Stimulated activated CD4-positive, alpha-beta T cell treated with anti-CD3 and anti-CD28 coated beads, Interleukin-15, amount 100 ng/mL, for 24 hours (primary cell): ENCODE measurements at places on chromosomes 16 and 17.

DNA sequence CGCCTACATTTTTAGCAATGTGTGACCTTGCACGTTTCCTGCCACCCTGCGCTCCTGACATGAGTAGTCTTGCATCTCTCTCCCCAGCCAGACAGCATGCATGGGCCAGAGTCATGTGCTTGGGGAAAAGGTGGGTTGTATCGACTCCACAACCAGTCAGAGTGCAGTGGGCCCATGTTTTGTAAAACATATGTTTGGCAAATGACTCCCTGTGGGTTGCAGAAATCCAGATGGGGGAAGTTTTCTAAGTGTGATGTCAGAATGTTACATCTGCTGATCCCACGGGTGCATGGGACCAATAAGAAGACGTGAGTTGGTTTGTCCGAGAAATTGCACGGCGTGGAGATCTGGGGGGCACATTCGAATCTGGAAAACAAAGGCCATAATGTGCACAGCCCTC, 147.1 kb downstream of the FOXL1 start:
- DNase-seq = no peak

- no peak for DNase-seq
These were observed 36.4 kb downstream of the METRNL start for GRCh38 chr17:83115832-83116231.

DNA sequence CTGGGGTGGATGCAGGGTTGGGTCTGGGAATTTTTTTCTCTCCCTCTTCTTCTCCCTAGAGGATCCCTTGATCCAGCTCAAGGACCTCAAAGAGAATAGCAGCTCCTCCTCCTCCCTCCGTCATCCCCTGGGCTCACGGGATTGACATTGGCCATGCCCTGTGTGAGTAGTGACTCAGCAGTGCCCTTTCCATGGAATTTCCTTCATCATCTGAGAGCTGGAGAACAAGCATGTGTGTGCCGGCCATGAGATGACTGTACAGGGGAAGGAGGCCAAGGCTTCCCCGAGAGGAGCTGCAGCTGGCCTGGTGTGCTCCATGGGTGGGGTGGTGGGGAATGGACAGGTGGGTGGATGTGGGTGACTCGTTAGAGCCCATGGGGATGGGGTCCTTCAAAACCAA, 8.9 kb upstream of the WSCD1 start:
- DNase-seq = no peak

DNA sequence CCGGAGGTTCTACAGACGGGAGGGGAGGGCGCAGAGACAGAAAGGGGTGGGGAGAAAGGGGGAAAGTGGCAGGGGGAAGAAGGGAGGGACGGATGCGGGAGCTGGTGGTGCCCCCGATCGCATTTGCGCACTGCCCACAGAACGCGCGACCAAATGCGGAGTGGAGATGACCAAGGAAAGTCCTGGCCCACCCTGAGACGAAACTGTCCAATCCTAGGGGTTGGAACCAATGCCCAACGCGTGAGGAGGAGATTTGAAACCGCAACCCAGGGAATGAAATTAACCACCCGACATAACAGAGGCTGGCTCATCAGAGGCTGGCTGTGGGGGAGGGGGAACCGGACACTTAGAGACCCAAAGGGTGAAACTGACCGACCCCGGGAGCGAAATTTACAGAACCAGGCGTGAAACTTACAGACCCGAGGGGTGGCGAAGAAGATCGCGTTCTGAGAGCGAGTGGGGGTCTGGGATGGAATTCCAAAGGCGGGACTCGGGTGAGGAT, 1.4 kb downstream of the HES7 start:
- peak; percentile 46 for DNase-seq

- no peak for DNase-seq
These were observed 85.7 kb upstream of the CACNG3 start for GRCh38 chr16:24170407-24170806.

DNA sequence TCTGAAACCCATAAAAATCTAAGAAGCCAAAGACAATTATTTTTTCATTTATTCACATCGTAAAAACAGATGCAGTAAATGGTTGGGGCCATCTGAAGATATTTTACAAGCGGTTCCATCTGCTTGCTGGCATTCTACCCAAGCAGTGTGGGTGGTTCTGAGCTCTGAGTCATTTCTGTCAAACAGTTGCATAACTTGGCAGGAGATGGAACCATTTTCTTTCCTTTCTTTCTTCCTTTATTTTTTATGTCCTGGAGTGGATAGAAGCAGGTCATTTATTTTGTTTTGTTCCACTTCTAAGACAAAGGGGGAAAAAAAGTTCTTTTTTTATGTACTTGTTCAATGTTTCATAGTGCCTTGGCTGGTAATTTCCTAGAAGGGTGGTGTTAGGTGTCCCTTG, 1151.9 kb upstream of the GOT2 start:
- no peak for DNase-seq

GRCh38 chr16:31043352-31043751, 10.0 kb downstream of the STX4 start:
- no peak for DNase-seq

GRCh38 chr16:17426451-17426850, 44.3 kb downstream of the XYLT1 start:
- no peak for DNase-seq

DNA sequence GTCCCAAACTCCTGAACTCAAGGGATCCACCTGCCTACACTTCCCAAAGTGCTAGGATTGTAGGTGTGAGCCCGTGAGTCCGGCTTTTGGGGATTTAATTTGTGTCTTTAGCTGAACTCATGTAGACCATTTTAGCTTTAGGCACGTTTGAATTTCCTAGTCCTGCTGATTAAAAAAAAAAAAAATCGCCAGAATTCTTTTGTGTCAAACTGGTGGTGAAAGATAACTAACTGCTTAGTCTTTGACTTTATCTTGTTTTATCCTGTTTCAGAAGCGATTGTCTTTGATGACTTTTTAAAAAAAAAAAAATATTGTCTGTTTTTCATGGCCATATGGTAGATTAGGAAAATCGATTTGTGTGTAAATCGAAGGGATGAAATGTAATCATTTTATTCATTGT, 2.6 kb downstream of the RABEP1 start:
- no peak for DNase-seq

DNA sequence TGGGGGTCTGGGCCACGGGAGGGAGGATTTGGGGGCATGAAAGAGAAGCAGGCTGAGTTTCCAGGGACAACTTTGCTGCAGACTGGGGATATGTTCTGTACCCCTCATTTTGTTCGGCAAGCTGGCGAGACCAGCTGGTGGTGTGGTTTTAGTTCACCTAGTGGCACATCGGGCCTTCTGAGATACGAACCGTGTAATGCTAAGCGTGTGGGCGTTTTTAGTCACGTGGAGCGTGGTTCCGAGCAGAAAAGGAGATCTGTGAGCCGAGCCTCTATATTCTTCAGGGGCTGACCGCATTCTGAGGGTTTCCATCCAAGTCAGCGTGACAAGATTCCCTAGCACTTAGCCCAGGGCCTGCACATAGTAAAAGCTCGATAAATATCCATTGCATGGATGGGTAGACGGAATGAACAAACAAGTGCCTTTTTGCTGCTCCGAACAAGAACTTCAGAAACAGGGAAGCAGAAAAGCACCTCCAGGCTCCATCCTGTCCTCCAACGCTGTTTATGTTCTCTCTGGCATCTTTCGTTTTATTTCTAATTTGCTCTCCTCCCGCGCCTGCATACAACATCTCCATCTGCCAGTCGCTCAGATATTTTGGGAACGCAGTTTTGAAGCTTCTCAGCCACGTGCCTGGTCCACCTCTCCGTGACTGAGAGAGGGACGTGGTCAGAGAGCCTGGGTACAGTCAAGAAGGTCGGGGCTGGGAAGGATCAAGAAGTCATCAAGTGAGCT, 5.8 kb downstream of the SYT17 start:
- no peak for DNase-seq

- DNase-seq = peak; percentile 4
These were observed 162.8 kb downstream of the FOXL1 start for GRCh38 chr16:86740906-86741799.

DNA sequence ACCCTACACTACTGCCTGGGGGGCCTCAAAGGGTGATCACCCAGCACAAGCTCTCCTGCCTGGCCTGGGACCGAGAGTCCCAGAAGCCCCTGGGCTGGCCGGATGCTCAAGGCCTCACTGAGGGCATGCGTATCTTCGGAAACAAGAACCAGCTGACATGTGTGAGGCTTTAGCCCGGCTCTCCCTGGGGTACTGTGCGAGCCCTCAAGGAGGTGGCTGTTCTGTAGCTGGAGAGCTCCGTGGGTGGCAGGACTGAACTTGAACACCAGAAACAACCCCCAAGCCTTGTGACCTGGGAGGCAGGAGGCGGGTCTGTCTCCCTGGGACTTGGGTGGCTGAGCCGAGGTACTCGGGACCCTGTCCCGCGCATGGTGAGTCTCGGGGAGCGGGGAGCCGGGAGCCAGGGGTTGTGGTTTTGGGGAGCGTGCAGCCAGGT, 7.0 kb downstream of the DPEP1 start:
- no peak for DNase-seq

GRCh38 chr16:58249780-58250478, 44.9 kb downstream of the PRSS54 start:
- peak; percentile 87 for DNase-seq

- DNase-seq = no peak
These were observed 5.7 kb upstream of the TMEM100 start for GRCh38 chr17:55728361-55728760.

- no peak for DNase-seq
These were observed 10.3 kb upstream of the TOX3 start for GRCh38 chr16:52557236-52557635.

- no peak for DNase-seq
These were observed 237.7 kb downstream of the SEC14L1 start for GRCh38 chr17:77378318-77379064.

GRCh38 chr16:28164140-28164539, 47.6 kb downstream of the XPO6 start:
- no peak for DNase-seq

- DNase-seq = peak; percentile 83
These were observed 923 bp downstream of the GDPD3 start for GRCh38 chr16:30112197-30113030.

GRCh38 chr16:55499951-55500529, 8.8 kb upstream of the LPCAT2 start:
- peak; percentile 43 for DNase-seq

GRCh38 chr16:73113336-73113735, 65.4 kb upstream of the ZFHX3 start:
- no peak for DNase-seq

DNA sequence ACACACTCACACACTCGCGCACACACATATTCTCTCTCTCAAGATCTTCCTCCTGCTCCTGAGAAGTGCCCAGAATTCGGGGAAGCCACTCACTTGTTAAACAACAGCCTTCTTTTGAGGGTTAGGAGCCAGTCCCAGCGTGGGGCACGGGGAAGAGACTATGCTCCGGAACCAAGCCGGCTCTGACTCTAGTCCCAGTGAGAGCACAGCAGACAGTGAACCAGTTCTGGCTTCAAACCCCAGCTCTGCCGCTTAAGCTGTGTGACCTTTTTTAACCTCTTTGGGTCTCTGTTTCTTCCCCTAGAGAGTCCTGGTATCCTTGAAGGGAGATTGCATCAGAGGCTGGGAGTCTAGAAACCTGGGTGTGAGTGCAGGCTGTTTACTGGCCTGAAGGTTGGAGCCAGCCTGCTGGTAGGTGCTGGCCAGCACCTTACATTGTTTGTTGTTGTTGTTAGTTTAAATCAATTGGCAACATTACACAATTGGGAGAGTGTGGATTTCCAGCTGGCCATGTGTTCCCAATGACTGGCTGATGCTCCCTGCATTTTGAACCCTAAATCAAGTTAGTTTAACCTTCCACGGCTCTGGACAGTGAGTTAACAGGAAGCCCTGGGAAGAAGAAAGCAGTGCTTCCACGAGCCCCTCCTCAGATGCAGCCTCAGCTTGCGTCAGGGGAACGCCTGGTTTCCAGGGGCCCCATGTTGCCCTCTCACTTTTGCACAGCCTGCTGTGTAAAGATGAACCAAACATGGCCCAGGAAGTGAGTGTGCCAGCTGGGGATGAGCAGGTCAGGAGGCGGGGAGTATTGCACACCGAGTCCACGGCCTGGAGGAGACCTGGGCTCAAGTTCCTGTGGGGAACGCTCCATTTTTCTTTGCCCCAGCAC, 71.5 kb downstream of the GAS7 start:
- DNase-seq = peak; percentile 19

GRCh38 chr17:3773966-3774365, 27.0 kb downstream of the ITGAE start:
- DNase-seq = no peak

DNA sequence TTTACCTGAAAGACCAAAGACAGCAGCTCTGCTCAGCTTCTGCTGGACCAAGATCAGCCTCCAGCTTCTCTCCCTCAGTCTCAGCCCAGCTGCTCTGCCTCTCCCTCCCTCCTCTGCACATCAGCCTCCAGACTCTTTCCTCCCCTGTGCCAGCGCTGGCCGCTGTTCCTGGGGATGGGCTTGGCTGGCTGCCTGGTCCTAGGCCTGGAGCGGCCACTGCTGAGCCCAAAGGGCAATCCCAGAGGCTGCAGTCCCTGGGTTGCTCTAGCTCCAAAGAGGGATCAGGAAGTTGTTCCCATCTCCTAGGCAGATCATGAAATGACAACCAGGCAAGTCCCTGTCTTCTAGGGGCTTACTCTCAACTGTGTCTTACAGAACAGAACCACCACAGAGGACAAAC, 31.3 kb downstream of the DCUN1D3 start:
- DNase-seq = no peak

DNA sequence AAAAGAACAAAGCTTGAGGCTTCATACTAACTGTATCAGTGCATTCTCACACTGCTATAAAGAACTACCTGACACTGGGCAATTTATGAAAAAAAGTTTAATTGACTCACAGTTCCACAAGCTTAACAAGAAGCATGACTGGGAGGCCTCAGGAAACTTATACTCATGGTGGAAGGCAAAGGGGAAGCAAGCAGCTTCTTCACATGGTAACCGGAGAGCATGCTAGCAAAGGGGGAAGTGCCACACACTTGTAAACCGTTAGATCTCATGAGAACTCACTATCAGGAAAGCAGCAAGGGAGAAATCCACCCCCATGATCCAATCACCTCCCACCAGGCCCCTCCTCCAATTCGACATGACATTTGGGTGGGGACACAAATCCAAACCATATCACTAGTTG, 25.3 kb downstream of the CTRB2 start:
- DNase-seq = no peak

GRCh38 chr17:45900723-45901415, 6.5 kb downstream of the MAPT start:
- DNase-seq = no peak

DNA sequence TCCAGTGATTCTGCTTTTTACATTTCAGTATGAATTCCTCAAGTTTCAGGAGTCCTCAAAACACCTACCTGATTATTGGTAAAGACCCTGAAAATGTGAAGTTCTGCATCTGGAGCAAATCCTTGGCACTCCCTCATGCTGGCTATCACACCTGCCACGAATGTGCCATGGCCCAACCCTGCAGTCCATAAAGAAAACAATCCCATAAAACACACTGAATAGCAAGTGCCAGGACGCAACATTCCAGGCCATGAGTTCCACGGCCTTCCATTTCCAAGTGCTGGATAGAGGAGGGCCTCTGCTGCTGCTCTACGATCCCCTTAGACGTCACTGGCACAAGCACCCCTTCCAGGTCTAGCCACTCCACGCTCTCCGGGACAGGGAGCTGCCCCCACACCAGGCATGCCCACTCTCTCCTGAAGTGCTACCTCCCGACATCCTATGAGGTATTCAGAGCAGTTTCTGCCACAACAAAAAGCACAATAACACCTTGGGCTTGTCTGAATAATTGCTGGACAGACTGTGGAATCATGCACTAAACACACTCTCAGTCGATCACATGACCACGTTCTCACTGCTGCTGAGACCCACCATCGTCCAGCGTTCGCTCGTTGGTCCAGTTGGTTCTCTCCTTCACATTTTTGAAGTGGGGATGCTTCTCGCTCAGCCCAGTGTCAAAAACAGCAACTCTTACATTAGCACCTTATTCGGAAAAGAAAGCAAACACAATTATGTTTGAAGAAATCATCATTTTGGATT, 23.4 kb downstream of the MBTPS1 start:
- DNase-seq = no peak
